ENCODE measurements at places on chromosomes 5 and 9.

DNA sequence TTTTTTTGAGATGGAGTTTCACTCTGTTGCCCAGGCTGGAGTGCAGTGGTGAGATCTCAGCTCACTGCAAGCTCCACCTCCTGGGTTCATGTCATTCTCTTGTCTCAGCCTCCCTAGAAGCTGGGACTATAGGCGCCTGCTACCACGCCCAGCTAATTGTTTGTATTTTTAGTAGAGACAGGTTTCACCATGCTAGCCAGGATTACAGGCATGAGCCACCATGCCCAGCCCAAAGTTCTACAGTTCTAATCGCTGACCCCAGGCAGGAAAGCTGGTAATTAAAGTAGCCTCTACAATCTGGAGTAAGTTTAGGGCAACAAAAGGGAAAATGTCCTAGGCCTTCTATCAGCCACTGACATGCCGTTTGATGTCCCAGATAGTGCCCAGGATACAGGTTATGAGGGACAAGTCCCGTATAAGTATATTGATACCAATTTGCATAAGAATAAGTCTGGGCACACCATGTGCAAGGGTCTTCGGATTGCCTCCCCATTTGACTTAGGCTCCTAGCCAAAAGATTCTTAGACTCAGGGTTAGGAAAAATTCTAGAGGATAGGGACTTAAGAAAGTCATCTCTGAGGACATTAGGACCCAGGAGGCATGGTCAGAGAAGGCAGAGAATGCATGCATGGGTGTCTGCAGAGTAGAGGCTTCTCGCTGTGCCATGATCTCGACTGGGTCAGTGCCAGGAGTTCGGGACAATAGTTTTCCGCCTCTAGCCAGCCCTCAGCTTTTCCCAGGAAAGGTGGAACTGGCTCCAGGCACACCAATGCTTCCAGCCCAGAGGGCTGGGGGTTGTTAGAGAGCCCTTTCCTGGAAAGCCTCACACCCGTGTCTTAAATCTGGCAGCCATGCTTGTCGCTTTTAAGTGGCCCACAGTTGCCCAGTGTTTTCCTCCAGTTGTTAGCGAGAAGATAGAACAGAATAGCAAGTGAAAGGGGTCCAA lies 1111.1 kb downstream of the TAF11L14 start:
- DNase-seq = peak; percentile 1

DNA sequence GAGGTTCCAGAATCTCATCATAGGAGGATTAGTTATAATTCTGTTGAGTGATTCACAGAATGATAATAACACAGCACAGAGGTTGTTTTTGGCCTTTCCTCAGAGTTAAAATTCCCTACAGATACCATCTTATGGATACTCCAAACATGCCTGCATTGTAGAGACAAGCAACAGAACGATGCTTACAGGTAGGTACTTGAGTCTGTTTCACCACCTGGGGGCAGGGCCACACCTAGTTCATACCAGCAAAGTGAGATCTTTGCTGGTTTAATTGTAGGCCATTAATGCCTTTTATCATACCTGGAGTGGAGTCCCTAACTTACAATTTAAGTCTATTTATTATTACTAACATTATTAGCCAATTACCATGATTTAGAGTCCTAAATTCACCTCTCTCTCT lies 416.5 kb upstream of the TLE4 start:
- DNase-seq = no peak

- no peak for DNase-seq
Observed at GRCh38 chr5:51389288-51389576, 6.0 kb downstream of the ISL1 start.

GRCh38 chr5:115842089-115842935 lies 577 bp downstream of the AP3S1 start:
- peak; percentile 7 for DNase-seq

DNA sequence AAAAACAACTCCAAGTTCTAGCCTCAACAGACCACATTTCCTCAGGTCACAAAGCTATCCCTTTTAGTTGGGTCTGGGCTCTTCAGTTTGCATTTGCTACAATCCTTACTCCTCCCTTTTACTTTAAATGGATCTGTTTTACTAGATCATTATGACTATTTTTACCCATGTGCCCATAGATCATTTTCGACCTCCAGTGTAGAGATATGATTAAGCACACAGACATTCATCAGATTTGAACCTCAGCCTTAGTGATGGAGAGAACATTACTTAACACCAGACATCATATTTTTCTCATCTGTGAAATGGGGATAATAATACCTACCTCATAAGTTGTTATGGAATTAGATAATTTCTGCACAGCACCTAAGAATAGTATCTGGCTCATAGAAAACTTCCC lies 141.9 kb downstream of the NPR3 start:
- no peak for DNase-seq

DNA sequence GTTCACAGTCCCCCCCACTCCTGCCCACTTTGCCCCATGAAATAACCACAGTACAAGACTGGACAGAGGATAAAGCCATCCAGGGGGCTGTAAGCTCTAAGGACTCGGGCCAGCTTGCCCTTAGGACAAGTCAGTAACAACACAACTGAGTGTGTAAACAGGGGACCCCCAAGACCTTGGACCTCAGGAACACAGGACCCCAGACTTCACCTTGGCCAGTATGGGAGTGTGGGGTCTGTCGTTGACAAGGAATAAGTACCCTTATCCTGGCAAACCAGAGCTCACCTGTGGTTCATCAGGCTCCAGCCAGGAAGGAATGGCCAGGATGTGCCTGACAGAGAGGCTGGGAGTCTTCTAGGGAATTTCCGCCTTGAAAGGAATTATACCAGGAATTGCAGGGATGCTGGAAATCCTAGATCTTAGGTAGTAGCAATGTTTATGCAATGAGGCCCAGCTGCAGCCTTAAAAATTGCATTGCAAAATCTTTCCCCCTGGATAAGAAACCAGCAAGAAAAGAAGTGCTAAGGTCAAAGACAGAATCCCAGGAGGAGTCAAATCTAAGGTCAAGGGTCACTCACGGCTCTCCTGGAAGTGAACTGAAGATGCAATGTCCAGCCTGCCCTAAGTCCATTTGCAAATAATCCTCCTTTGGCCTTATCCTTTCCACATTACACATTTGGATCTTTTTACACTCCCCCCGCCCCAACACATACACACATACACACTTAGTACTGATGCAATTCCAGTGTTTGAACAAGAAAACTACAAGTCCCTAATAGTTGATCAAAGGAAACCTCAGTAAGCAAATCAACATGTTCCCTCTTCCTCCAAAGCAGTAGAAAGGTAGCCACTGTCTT lies 27.3 kb upstream of the TDRD7 start:
- DNase-seq = no peak

DNA sequence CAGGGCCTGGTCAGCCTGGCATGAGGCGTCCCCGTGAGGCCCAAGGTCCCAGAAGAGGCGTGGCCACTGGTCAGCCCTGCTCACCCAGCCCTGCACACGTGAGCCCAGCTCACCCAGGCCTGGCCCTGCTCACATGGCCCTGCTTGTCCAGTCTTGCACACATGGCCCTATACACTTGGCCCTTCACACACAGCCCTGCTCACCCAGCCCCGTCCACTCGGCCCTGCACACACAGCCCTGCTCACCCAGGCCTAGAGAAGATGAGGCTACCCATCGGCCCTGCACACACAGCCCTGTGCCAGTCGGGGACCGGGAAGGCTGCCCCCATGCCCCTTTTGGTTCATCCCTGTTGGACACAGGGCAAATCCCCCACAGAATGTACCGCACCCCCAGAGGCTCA lies 28.4 kb downstream of the ZDHHC11B start:
- no peak for DNase-seq

- no peak for DNase-seq
Observed at GRCh38 chr5:5421149-5421960, 1.1 kb upstream of the ICE1 start.

GRCh38 chr9:69047371-69047770 lies 11.8 kb downstream of the FXN start:
- no peak for DNase-seq

DNA sequence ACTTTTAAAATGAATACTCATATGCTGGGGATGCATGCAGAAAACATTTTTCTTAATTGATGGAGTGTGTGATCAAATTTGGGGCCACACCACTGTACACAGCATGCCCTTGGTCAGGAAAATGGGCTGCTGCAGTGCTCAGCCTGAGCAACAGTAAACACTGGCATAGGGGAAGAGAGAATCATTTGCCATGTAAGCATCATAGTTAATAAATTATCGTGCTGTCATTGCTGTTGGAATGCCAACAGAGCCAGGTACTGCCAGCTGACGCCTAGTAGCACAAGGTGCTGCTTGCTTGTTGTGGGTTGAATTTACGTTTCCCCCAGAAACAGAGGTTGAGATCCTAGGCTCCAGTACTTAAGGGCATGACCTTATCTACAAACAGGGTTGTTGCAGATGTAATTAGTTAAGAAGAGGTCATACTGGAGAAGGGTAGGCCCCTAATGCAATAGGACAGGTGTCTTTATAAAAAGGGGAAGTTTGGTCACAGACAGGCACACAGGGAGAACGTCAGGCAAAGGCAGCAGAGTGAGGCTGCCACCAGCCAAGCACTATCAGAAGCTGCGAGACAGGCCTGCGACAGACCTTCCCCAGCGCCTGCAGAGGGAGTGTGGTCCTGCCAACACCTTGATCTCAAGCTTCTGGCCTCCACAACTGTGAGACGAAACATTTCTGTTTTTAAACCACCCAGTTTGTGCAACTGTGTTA lies 25.3 kb downstream of the DAP start:
- no peak for DNase-seq

- DNase-seq = no peak
Observed at GRCh38 chr5:113218906-113219517, 215.8 kb downstream of the TSSK1B start.

- DNase-seq = no peak
Observed at GRCh38 chr5:40568548-40568947, 111.2 kb upstream of the PTGER4 start.

DNA sequence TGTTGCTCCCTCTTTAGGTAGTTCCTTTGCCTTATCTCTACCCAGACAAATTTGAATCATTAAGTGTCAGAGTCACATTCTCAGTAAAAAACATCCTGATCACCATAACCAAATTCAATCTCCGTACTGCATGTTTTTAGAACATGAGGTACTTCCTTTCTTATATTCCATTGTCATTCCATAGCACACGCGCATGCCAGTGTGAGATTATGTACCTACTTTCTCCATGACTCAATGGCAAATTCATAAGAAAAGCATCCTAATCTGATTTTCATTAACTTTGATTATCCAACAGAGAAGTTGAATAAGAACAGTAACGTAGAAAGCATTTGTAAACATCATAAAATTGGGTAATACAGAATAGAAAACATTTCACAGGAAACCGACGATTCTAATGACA lies 1118.6 kb upstream of the CDH9 start:
- DNase-seq = no peak

DNA sequence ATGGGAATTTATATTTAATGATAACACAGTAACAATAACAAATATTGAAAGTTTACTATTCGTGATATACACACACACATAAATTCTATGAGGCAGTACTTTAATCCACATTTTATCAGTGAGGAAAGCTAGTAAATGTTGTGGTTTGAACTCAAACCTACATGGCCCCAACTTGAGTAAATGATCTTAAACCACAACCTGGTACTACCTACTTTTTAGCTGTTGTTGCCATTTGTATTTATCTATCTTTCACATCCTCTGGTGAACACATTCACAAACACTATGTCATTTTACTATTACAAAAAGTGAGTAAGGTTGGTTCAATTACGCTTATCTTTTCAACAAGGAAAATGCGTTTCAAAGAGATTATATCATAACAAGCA lies 186.1 kb downstream of the SMC2 start:
- no peak for DNase-seq

GRCh38 chr9:100303747-100304146 lies 49.0 kb downstream of the TEX10 start:
- no peak for DNase-seq

- no peak for DNase-seq
Observed at GRCh38 chr9:77832639-77833038, 184.5 kb upstream of the GNA14 start.

- no peak for DNase-seq
Observed at GRCh38 chr9:4750023-4750673, 9.1 kb upstream of the AK3 start.

DNA sequence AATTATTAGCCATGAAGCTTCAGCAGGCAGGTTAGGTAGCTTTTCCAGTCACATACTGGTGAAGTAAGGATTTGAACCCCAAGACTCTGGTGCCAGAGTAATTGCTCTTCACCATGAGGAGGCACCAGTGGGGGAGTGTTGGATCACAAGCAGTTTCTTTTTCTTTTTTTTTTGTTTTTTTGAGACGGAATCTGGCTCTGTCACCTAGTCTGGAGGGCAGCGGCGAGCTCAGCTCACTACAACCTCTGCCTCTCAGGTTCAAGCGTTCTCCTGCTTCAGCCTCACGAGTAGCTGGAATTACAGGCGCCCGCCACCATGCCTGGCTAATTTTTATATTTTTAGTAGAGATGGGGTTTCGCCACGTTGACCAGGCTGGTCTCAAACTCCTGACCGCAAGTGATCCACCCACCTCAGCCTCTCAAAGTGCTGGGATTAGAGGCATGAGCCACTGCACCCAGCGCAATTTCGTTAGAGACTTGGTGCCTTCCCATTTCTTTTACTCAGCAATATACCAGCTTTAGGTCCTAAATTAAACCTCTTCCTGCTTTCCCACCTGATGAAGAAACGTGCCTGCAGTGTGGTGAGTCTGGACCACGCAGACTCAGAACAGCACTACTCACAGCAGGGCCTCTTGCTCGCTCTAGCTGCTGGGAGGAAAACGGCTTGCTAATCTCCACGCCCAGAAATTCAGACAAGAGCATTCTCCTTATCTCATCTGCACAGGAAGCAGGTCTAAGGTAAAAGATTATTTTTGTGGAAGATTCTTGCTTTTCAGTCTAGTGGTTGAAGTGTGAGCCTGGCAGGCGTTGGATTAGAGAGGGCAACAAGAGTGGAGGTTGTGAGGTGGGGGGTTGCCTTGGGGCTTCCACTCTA lies at the start of gene S100Z:
Gene S100Z (plus strand): TSS at position 596 of the 873 bp plus-strand sequence. CDS start 25,346 bp downstream, outside the sequence.
- DNase-seq = no peak

GRCh38 chr9:110911659-110912418 lies 126.4 kb downstream of the LPAR1 start:
- DNase-seq = no peak

DNA sequence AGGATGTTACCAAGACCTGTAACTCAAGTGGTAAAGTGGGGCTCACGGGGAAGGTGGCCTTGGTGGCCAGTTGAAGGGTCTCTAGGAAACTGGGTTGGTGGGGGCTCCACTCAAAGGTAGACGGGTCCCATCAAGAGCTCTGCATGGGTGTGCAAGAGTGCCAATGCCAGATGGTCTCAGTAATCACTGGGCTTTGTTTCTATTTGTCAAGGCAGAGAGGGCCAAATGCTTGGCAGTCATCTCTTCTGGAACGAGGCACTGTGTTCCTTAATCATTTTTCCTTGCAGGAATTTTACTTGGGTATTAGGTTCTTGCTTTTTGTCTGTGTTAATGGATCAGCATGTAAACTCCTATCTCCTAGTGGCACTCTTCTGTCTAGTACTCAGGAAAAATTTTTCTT lies 220.8 kb downstream of the DIRAS2 start:
- DNase-seq = no peak

All from LNCaP clone FGC (cell line).